ENCODE measurements at places on chromosomes 16 and 17.

- DNase-seq, result no peak
Observed at GRCh38 chr16:69865701-69866100, 85.4 kb upstream of the CLEC18A start.

DNA sequence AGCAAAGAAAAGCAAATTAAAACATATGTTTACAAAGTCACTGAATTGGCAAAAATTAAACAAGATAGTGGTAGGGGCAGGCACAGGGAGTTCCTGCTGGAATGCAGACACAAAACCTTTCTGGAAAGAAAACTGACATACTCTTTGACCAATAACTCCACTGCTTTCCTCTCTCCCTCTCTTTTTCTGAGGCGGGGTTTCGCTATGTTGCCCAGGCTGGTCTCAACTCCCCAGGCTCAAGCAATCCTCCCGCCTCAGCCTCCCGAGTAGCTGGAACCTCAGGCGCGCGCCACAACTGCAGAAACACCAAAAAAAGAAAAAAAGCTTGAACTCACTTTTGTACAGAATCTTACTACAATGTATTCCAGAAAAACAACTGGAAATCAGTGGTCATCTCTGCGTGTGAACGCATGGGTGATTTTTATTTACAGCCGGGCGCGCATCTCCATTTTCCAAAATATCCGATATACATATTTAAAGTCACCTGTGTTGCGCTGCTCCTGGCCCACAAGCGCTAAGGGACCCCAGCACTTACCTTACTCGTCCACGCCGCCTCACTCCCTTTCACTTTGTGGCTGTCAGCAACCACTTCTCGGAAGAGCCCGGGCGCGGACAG is 480 bp downstream of the TXNL4B start:
- DNase-seq, result no peak

DNA sequence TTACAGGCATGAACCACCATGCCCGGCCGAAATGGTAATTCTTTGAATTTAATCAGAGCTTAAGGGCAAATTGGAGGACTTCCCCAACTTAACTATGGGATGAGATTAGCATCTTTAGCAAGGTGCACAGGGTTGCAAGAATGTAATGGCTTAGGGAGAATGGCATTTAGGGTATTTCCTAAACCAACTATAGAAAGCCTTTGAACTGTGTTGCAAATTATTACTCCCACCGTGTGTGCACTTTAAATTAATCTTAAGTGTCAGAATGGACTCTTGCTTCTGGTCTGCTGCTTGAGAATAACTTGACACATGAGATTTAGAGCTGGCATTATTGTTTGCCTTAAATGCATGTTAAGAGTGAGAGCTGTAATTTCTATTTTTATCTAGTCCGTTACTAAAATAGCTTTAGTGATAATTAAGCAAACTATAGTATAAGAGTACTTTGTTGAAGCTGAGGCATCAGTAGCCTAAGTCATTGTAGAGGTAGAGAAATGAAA is 59.8 kb downstream of the TUBD1 start:
- DNase-seq, result no peak

DNA sequence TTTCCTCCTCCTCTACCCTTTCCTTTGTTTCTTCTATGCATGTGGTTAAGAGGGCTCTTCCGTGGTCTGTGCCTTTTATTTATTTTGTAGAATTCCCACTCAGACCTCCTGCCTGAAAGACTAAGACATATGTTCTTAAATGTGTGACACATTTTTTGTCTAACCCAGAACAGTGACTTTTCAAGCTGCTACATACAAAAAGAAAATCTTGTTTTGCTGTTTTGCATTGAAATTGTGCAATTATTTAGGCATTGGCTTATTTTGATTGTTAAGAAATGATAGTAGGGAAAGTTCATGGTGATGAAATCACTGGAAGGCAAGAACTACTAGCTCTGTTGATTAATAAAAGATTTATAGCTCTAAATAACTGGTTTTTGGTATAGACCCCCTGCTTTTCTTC is 76.8 kb downstream of the TUBD1 start:
- DNase-seq, result no peak

- no peak for DNase-seq
Observed at GRCh38 chr17:2077040-2077439, 22.1 kb downstream of the HIC1 start.

DNA sequence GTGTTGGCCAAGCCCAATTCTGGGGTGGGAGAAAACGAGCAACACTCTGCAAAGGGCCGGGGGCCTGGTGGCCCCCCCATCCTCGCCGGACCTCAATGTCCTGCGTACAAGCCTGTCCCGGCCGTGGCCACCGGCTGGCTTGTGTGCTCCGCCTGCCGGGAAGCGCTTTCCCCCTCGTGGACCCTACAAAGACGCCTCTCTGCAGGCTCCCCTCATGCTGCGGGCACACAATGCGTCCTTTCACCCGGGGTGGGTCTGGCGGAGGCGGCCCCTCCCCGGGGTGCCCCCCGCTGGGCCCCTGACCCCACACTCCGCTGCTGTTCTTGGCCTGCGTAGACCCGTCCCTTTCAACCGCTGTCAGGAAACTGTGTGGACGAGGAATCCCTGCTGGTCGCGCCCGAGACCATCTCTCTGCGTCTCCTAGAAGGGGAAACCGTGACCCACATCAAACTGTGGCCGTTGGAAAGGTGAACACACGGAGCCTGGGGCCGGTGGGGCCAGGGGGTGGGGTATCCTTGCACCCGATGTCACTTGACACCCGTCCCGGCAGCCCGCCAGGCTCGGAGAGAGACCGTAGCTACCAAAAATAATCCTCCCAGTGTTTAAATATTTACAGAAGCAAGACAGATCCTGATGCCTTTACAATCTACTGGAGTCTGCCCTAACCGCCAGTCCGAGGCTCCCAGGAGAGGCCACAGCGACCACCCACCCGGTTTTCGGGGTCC is 43.6 kb downstream of the TBC1D16 start:
- DNase-seq, result peak; percentile 66

DNA sequence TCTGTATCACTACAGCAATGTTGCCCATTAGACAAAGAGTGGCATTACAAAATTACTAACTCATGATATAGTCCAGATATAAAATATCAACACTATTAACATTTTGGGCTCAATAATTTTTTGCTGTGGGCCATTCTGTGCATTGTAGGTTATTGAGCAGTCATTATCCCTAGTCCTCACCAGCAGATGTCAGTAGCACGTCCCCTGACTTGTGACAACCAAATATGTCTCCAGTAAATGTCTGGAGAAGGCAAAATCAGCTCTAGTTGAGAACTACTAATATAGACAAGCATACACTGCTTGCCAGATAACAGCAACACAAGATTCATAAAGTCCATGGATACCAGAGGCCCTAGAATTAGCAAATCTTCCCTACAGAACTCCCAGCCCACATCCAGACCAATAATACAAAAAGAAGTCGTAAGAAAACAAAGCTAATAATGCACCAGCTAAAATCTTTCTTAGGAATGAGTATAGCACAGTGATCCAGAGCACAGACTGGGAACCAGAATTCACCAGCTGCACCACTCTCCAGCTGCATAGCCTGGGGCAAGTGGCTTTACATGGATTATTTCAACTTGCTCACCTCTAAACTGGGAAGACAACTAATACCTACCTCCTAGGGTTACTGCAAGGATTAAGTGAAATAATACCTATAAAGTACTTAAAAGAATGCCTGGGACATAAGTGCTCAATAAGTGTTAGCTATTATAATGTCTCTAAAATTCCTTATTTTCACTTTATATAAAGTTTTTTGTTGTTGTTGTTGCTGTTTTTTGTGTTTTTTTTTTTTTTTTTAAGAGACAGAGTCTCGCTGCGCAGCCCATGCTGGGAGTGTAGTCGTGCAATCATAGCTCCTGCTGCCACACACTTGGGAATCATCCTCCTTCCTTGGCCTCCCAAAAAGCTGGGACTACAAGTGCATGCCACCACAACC is 23.7 kb downstream of the HELZ start:
- DNase-seq, result peak; percentile 29

- no peak for DNase-seq
Observed at GRCh38 chr16:31452631-31453106, 6.6 kb upstream of the ARMC5 start.

GRCh38 chr17:19379361-19380065 is 1.2 kb downstream of the MAPK7 start:
- DNase-seq, result no peak

- no peak for DNase-seq
Observed at GRCh38 chr17:82001571-82002056, 21.1 kb downstream of the CENPX start.

GRCh38 chr17:74971069-74971841 is 1.3 kb downstream of the HID1 start:
- DNase-seq, result no peak

DNA sequence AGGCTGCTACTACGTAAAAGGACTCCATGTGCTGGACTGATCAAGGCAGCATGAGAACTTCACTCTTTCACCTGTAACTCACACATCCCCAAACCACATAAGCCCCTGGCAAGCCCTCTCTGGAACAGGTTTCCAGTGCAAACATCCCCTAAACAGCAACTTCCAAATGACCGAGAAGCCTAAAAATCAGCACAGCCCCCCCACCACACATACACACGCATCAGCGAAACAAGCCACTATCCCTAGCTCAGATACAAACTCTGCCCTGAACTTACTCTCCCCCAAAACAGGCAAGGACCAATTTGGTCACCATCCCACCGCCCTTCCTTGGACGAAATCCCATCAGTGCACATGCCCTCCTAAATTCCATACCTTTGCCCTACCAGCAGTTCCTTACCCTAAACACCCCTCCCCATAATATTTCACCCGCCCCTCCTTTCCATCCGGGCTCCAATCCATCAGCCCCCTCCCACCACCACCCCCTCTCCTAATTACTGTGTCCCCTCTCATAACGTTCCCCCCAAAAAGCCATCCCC is 735 bp downstream of the LSM12 start:
- no peak for DNase-seq

DNA sequence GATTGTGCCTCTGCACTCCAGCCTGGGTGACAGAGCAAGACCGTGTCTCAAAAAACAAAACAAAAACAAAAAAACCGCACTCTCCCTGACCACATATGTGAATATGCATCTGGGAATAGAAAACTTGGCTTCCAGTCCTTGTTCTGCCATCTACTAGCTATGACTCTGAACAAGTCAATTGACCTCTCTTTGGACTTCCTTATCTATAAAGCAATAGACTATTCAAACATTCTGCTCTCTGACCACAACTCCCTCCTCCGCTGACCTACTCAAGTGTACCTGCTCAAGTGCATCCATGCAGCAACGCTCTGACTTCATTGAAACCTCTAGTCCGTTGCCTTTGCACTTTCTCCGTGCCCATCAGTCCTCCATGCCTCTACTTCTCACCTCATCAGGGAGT is 52.6 kb upstream of the KDM6B start:
- no peak for DNase-seq

GRCh38 chr16:11076259-11077018 is 132.1 kb downstream of the CLEC16A start:
- no peak for DNase-seq

- DNase-seq, result no peak
Observed at GRCh38 chr17:79921411-79922115, 82.3 kb upstream of the CBX4 start.

DNA sequence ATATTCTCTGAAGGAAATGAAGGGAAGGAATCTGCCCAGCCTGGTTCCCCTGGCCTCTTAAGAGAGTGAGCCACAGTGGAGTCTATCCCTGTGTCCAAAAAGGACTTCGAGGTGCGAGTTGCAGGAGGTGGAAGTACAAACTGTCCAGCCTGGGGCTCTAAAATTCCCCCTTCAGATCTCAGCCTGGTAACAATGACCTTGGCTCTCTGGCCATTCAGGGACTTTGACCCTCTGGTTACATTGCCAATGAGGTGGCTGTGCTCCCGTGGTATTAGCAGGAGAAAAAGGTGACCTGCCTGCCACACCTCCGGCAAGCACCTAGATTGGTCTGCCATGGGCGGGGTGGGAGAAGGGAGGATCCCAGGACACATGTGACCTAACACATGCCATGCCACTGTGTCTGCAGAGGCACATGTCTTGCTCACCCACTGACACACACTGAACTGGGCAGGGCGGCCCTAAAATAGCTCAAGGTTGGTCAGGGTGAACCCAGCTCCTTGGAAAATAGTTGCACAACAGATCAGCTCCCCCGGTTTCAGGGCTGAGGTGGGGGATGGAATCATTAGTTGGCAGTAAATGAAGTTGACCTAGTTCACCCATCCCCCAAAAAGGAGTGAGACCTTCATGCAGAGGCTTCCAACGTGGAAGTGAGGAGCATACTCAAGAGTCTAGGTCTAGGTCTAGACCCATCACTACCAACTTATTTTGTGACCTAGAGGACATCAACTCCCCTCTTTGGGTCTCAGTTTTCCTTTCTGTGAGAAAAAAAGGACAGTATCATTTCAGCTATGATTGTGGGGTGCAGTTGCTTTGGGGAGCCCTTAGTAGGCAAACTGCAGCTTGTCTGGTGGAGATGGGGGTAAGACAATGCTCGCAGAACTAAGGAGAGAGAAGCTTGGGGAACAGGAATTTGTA is 2.2 kb downstream of the NR1D1 start:
- no peak for DNase-seq

- no peak for DNase-seq
Observed at GRCh38 chr17:78259192-78259554, 27.7 kb downstream of the TMEM235 start.

DNA sequence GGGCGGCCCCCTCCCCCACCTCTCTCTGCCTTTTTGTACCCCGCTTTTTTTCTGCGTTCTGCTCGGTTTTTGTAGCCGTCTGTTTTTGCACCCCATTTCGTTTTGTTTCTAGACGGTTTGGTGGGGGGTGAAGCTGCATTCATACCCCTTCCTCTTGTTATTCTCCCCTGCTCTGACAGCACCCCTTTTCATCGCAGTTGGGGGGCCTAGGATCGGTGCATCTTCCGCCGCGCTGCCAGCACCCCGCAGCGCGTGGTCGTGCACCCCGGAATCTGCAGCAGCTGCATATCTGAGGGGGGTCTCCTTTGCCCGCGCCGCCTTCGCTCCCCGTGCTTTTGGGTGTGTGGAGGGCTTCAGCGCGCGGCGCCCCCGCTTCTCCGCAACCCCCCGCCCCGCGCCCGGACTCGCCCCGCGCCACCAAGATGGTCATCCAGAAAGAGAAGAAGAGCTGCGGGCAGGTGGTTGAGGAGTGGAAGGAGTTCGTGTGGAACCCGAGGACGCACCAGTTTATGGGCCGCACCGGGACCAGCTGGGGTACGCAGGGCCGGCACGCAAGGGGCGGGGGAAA is 455 bp downstream of the ATP1B2 start:
- no peak for DNase-seq

GRCh38 chr17:76630151-76630550 is 13.4 kb downstream of the ST6GALNAC1 start:
- no peak for DNase-seq
